ENCODE measurements at places on chromosomes 4 and X.
A peak's percentile ranks its signal among the peaks of the same experiment; 100 is the strongest.

GRCh38 chr4:61400439-61401038 is 200.4 kb downstream of the ADGRL3 start:
- no peak for DNase-seq

- DNase-seq, result no peak
These were observed 268.1 kb upstream of the MAGEB2 start for GRCh38 chrX:29947225-29947624.

DNA sequence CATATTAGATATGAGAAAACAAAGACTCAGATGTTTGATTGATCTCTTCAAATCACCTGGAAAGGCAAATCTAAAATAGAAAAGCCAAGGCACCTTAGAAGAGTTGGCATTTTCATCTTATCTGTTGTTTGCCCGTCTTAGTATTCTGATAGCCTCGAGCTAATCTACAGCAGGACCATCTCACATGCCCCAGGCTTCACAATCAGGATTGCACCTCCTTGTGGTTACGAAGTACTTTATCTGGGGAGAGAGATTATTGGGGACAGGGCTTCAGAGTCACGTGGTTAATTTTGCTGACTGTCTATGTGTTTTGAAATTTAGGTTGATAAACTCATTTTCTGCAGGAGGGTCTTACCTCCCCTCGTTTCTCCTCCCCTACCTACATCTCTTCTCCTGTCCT is 313.1 kb upstream of the ANXA10 start:
- no peak for DNase-seq

- DNase-seq, result no peak
These were observed 22.1 kb downstream of the BEX3 start for GRCh38 chrX:103398421-103398864.

DNA sequence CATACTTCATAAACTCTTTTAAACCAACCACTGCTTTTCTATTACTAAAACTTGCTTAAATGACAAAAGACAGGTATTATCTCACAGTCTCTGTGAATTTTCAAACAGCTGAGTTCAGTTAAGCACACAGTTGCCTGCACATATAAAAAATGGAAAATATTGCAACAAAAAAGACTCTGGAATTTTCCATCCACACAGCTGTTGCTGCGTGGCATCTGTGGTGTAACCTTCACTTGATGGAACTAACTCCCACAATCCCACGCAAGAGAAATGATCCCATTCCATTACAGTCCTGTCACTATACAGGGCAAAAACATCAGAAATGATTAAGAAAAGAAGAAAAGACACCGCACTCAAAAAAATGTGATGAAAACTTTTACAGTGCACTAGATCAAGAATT is 149.8 kb upstream of the TBL1X start:
- DNase-seq, result no peak

GRCh38 chr4:75172551-75172950 is 239.6 kb downstream of the PARM1 start:
- no peak for DNase-seq

DNA sequence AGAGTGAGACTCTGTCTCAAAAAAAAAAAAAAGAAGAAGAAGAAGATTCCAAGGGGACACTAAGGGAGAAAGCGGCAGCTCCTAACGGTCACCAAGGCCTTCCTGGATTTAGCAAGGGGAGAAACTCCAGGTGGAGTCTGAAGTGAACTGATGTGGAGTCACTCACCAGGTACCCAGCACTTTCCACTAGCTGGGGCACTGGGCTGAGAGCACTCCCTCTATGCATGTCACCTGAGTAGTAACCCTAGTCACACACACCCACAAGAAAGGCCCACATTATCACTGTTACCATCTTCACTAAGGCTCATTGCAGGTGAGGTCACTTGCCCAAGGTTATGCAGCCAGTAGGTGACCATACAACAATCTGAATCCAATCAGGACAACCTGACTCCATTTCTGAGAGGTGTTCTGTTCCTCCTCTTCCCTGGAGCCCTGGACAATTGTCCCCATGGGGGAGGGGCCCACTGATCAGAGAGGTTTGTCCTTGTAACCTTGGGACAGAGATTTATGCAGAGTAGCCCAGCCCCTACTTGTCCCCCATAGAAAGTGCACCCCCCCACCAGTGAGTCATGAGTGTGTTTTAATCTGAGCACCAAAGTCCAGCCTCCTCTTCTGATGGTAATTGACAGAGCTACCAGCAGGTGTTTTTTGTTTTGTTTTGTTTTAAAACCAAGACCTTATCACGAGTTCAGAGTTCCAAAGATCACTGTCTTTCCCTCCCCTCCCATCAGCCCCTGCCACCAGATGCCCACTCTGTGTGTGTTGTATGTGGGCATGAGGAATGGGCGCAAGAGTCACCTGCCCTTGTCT is 5.9 kb upstream of the SASH3 start:
- DNase-seq, result no peak

DNA sequence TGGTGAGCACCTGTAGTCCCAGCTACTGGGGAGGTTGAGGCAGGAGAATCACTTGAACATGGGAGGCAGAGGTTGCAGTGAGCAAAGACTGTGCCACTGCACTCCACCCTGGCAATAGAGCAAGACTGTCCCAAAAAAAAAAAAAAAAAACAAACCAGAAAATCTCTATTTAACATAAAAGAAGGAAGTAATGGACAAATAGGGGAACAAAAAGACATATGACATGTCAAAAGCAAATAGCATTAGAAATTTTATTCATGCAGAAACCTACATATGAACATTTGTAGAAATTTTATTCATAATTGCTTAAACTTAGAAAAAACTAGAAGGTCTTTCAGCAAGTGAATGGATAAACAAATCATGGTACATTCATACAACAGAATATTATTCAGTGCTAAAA is 97.1 kb upstream of the SH3RF1 start:
- DNase-seq, result no peak

DNA sequence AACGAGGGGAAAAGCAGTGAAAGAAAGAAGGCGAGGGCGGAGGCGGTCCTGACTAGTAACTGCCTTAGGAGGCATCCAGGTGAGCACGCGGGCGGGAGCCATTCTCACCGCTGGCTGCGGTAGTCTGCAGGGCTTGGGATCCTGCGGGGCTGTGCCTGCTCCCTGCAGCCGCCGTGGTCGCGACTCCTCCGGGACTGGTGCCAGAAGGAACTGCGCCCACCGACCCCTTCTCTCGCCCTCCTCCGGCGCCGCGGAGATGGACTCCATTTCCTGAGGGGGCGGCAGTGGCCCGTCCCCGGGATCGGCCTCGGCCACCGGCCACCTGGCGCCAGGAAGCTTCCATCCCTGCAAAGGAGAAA is 543 bp downstream of the NFXL1 start:
- DNase-seq, result no peak

GRCh38 chr4:52572936-52573485 is 86.1 kb downstream of the USP46 start:
- DNase-seq, result no peak

- no peak for DNase-seq
These were observed 373.1 kb downstream of the PPARGC1A start for GRCh38 chr4:23516716-23517115.

- no peak for DNase-seq
These were observed 165.5 kb downstream of the AWAT2 start for GRCh38 chrX:69884210-69884609.

DNA sequence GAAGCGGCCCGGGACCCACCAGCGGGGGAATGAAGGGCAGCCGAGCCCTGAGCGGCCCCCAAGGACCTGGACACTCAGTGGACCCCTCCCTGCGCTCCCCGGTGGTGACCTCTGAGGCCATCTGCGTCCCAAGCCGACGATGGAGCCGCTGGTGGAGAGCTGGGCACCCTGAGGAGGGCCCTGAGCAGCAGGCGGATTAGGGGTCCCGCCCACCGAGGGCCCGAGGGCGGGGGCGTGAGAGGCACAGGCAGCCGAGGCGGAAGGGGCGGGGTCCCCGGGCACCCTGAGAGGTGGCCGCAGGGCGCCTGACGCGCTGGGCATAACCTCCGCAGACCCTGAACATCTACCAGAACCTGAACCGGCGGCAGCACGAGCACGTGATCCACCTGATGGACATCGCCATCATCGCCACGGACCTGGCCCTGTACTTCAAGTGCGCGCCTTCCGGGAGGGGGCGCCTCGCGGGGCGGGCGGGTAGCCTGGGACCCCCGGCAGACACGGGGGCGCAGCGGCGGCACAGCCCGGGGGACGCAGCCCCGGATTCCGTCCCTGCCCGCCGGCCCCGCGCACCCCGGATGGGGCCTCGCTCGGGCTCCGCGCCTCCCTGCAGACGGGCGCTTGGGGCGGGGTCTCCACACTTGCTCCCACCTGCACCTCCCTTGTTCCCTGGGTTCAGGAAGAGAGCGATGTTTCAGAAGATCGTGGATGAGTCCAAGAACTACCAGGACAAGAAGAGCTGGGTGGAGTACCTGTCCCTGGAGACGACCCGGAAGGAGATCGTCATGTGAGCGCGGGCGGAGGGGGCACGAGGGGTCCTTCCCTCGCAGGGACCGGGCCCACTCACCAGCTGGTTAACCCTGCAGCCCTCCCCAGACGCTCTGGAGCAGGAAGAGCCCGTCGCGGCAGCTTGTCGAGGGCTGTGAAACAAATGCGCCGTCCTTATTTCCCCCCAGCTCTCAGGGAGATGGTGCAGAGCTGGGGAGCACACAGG is 10.3 kb downstream of the ATP5ME start:
- peak; percentile 68 for DNase-seq

DNA sequence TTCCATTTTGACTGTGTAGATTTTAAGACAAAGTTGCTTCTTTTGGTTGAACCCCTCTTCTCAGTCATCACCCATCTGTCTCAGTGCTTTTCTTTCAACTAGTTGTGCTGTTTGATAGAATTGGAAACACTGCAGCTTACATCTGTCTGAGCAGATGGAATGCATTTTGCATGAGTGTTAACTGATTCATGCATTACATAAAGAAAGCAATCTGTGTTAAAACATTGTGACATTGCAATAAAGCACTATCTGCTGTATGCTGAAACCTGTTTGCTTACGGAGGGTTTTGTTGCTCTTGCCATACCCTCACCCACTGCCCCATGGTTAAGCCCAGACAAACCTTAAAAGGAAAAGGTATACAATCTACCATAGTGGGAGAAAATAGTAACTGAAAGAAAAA is 47.4 kb downstream of the NRK start:
- no peak for DNase-seq

GRCh38 chr4:79757600-79757999 is 315.4 kb downstream of the ANTXR2 start:
- no peak for DNase-seq

GRCh38 chr4:74490736-74491135 is 45.8 kb downstream of the AREG start:
- no peak for DNase-seq

GRCh38 chr4:7439699-7440098 is 5.0 kb upstream of the PSAPL1 start:
- DNase-seq, result no peak

DNA sequence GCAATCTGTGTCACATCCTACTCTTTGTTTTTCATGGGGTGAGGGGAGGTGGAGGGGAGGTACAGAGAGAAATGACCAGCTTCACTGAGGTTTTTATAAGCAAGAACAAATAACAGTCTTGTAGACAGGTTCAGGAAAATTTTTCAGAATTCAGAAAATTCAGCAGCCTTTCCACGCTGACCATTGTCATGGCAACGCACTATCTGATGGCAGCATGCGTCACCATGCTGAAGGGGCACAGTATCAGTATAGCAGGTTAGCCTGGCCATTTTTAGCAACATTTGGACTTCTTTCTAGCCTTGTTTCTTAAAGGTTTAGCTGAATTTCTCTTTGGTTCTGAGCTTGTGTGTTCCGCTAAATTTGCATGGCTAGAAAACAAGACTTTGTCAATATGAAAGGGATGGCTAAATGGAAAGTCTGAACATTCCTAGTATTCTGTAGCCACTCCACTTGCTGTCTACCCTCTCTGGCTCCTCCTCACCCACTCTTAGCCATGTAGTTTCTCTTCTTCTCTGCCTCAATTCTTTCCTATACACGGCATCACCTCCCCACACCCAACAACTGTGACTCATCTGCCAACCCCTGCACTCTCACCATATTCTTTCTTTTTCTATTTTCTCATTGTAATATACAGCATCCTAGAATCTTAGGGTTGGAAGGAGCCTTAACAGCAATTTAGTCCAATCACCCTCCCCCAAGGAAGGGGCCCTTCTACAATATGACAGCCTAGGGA is 42.7 kb upstream of the CITED1 start:
- DNase-seq, result no peak

DNA sequence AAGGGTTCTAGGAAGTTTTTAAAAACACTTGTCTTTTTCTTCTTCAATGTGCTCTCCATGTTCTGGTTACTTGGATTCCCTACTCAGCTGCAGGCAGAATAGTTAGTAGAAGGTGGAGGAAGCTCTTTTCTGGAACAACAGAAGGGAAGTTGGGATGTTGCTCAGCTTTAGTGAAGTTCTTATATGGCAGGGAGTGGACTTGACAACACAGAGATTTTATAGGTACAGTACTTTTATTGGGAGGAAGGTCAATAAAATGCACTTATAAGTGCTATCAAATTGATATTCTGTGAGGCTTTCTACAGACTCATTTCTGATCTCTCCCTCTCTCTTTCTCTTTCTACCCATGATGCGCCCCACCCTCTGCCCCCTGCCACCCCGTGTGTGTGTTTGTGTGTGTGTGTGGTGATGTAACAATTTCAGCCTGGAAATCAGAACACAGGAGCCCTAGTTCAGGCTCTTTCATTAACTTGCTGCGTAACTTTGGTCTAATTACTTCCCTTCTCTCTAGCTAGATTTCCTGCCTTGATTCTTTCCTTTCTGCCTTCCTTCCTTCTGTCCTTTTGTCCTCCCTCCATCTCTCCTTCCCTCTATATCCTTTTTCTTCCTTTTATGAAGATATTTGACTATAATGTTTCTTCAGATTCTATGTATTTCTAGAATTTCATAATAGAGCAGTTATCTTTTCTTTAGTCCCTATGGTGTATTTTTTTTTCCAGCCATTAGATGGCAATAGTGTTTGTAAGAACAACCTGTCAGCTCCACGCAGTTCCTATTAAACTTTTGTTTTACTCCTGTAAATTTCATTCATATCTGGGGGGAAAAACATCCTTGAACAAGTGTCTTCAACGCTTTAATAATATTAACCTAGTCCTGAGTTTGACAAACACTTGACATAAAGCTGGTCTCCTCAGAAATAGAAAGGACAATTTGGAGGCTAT is 37.1 kb downstream of the HEPH start:
- no peak for DNase-seq

DNA sequence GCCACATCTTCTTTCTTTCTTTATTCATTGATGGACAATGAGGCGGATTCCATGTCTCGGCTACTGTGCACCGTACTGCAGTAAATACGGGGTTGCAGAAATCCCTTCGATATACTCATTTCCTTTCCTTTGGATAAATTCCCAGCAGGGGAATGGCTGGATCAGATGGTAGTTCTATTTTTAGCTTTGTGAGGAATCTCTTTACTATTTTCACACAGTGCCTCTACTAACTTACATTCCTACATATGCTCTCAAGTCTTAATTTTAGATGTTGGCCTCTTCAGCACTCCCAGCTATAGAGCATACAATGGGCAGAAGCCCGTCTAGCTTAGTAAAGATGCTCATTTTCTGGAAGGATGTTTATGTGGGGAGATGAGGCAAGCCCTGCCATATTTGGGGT is 317.4 kb downstream of the ASMT start:
- no peak for DNase-seq

GRCh38 chr4:7395645-7396044 is 39.1 kb downstream of the PSAPL1 start:
- no peak for DNase-seq

GRCh38 chrX:30904632-30905031 is 15.6 kb upstream of the TAB3 start:
- DNase-seq, result no peak

- peak; percentile 4 for DNase-seq
These were observed 620.0 kb downstream of the BCOR start for GRCh38 chrX:39477762-39478120.

Data from activated CD8-positive, alpha-beta memory T cell treated with anti-CD3 and anti-CD28 coated beads for 1 hour (primary cell).